Kidney glomerular epithelial cell (primary cell): ENCODE measurements at places on chromosomes 11 and 22.

DNA sequence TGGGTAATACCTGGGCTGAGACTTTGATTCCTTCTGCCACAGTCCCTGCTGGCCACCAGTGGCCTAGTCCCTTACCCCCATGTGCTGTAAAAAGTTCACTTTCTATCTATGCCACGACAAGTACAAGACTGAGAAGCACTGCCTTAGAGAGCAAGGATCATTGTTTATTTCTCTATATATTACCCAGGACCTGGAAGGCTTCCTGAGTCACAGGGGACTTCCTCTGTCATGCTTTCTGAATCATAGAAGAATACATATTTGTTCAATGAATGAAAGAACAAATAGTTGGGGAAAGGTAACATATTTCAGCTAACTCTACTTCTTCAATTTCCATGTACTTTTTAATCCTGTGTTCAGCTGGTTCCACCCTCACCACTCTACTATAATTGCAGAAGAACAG, 5.5 kb upstream of the SYT9 start:
- DNase-seq = no peak

- no peak for DNase-seq
Measured at GRCh38 chr11:77542296-77542695, 47.5 kb upstream of the AQP11 start.

GRCh38 chr11:111933872-111934271, 3.3 kb upstream of the DIXDC1 start:
- no peak for DNase-seq

DNA sequence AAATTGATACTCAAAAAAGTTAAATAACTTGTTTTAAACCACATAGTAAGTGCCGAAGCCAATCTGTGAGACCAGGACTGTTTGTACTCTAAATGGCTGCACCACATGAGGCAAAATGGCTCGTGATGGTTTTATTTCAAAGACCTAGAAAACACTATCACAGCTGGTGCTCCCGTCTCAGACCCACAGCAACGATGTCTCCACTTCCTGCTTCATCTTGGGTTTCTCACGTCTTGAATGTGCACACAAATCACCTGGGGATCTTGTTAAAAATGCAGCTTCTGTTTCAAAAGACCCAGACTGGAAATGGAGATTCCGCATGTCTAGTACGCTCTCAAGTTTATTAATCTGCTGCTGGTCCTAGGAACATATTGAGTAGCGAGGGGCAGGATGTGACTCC, 1.2 kb downstream of the CD3E start:
- DNase-seq = no peak

GRCh38 chr22:30825711-30826505, 131.2 kb downstream of the OSBP2 start:
- no peak for DNase-seq

- no peak for DNase-seq
Measured at GRCh38 chr22:47332246-47332980, 570.0 kb downstream of the TBC1D22A start.

GRCh38 chr11:100793525-100793924, 106.4 kb downstream of the ARHGAP42 start:
- no peak for DNase-seq

- DNase-seq = no peak
Measured at GRCh38 chr22:50600967-50601668, 525 bp downstream of the MAPK8IP2 start.

DNA sequence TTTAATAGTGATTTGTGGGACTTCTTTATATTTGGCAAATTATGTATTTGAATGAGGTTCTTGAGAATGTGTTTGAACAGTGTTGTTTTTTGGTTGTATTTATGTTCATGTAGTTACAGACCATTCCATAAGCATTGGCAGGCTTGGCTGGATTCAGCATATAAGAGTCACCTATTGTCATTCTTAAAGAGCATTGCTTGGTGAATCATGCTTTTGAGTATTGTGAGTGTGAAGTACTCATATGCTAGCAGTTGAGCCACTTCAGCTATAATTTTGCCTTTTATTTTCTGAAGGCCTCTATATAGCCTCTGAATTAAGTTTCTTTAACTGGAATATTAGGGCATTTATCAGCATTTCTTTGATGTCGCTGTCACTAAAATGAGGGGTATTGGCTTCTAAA, 110.0 kb upstream of the GAL start:
- no peak for DNase-seq

- DNase-seq = no peak
Measured at GRCh38 chr11:33262011-33262645, 4.9 kb downstream of the HIPK3 start.

DNA sequence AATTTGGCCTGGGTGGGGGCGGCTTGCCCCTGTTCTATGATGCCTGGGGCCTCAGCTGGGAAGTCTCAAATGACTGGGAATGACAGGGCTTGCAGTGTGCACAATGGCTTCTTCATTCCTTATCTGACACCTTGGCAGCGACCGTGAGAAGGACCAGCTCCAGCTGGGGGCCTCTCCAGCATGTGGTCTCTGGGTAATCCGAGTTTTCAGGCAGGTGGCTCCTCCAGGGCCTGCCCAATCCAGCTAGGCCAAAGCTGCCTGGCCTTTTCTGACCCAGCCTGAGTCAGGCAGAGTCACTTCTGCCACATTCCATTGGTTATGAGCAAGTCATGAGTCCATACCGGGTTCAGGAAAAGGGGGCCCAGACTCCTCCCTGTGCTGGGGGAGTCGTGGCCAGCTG, 646.0 kb downstream of the OPCML start:
- no peak for DNase-seq

DNA sequence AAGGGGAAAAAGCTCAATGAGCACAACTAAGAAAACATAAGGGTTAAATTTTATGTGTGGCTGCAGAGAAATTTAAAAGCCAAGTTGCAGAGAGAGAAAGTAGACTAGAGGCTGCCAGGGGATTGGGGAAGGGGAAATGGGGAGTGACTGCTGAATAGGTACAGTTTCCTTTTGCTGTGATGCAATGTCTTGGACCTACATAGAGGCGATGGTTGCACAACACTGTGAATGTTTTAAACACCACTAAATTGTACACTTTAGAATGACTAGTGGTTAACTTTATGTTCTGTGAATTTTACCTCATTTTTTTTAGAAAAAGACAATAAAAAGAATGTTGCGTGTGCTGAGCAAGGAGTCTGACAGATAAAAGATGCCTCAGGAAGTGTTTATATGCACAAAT, 36.5 kb downstream of the TENM4 start:
- no peak for DNase-seq

DNA sequence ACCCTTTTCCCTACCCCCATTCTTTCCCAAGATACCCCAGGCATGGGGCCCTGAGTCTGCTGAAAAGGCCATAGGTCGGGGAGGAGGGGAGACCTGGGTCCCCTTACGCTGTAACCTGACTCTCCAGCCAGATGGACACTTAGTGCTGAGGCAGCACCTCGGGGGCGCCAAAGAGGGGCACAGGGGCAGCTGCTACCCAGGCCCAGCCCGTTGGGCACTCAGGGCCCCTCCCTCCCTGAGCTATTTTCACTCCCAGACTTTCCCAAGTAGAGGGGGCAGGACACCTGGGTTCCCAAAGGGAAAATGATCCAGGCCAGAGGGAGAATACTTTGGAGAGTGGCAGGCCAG, 933 bp downstream of the ACTN3 start:
- DNase-seq = no peak

DNA sequence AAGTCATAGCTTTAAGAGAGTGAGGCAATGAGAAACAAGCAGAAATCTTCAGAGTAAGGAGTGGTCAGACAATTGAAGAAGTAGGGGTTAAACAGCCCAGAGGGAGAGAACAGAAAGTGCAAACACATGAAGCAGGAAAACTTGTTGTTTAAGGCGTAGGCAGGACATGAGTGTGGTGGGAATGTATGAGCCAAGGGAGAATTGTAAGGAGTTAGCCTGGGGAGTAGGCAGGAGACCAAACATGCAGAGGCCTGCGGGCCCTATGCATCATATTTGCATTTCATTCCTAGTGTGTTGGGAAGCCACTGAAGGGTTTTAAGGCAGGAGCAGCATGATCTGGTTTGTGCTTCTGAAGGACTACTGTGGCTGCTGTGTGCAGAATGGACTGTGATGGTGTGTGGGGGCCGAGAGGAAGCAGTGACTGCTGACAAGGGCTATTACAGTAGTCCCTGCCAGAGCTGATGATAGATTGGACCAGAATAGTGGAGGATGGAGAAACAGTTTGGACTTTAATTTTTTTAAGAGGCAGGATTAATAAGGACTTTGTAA, 179.9 kb upstream of the C11orf87 start:
- no peak for DNase-seq

GRCh38 chr11:116239247-116239646, 533.5 kb downstream of the BUD13 start:
- no peak for DNase-seq

DNA sequence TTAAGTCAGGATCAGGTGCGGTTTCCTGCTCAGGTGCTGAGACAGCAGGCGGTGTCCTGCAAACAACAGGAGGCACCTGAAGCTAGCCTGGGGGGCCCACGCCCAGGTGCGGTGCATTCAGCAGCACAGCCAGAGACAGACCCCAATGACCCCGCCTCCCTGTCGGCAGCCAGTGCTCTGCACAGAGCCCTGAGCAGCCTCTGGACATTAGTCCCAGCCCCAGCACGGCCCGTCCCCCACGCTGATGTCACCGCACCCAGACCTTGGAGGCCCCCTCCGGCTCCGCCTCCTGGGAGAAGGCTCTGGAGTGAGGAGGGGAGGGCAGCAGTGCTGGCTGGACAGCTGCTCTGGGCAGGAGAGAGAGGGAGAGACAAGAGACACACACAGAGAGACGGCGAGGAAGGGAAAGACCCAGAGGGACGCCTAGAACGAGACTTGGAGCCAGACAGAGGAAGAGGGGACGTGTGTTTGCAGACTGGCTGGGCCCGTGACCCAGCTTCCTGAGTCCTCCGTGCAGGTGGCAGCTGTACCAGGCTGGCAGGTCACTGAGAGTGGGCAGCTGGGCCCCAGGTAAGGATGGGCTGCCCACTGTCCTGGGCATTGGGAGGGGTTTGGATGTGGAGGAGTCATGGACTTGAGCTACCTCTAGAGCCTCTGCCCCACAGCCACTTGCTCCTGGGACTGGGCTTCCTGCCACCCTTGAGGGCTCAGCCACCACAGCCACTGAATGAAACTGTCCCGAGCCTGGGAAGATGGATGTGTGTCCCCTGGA, at the start of gene MYO7A:
TSS of gene MYO7A (plus strand) at position 327 of the 772 bp plus-strand sequence. CDS start 2,389 bp downstream, outside the sequence.
- no peak for DNase-seq

GRCh38 chr11:45278714-45279113, 7.4 kb downstream of the SYT13 start:
- DNase-seq = no peak

- no peak for DNase-seq
Measured at GRCh38 chr11:16771350-16772140, 33.1 kb downstream of the C11orf58 start.

DNA sequence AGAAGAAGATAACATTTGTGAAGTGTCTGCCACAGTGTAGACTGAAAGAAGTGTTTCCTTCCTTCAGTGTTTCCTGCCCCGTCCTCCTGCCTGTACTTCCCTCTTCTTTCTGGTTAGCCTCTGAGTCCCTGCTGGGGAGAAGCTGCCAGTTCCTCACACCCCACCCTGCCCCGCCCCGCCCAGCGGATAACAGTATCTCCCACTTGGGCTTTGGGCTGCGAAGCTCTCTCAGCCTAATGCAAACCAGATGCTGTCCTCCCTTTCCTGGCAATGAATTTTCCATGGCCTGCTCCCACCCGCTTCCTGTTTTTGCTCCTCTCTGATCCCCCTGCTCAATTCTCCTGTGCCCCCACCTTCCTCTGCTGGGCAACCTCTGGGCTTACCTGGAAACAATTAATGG, 5.2 kb upstream of the RAB3IL1 start:
- no peak for DNase-seq

DNA sequence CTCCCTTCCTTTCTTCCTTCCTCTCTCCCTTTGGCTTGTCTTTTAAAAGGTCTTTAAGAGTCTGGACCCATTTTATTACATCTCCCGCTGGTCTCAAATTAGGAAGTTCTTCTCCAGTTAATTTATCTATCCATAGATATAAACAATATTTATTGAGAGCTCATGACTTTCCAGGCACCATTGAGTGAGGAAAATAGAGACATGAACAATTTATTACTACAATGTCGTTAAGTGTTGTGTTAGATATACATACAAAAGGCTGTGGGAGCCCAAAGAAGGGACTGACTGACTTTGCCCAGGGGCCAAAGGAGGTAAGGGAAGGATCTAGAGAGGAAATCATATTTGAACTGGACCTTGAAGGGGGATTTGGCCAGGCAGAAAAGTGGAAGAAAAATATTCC, 51.6 kb upstream of the DEUP1 start:
- no peak for DNase-seq

DNA sequence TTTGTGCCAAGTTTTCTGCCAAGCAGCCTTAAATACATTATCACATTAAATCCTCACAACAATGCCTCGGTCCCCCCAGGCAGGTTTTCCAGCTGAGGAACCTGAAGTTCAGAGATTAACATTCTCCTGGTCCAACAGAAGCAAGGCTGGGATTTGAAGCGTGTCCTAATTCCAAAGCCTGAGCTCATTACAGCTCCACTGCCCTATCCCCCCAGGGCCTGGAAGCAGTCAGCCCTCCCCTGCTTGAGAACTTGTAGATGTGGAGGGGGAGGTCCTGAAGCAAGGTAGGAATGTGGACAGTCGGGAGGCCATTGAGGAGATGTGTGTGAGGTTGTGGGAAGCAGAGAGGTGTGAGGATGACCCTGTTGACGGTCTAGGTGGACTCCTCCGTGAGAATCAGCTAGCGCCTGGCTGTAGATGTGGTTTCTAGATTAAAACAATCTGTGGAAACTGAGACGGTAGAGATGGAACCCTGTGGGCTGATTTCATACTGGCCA, 8.1 kb downstream of the GRAMD1B start:
- DNase-seq = no peak

GRCh38 chr11:70768346-70769095, 370.2 kb downstream of the CTTN start:
- DNase-seq = no peak

GRCh38 chr11:69664901-69665300, 10.3 kb downstream of the LTO1 start:
- no peak for DNase-seq

DNA sequence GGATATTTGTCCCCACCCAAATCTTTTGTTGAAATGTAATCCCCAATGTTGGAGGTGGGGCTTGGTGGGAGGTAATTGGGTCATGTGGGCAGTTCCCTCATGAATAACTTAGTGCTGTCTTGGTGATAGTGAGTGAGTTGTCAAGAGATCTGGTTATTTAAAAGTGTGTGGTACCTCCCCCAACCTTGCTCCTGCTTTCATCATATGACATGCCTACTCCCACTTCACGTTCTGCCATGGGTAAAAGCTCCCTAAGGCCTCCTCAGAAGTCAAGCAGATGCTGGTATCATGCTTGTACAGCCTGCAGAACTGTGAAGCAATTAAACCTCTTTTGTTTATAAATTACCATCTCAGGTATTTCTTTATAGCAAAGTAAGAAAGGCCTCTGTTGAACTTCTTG, 30.6 kb downstream of the AAMDC start:
- no peak for DNase-seq

- no peak for DNase-seq
Measured at GRCh38 chr11:121670805-121671282, 218.1 kb upstream of the SORL1-AS1 start.

GRCh38 chr22:21807544-21808529, 59.6 kb downstream of the MAPK1 start:
- DNase-seq = no peak

DNA sequence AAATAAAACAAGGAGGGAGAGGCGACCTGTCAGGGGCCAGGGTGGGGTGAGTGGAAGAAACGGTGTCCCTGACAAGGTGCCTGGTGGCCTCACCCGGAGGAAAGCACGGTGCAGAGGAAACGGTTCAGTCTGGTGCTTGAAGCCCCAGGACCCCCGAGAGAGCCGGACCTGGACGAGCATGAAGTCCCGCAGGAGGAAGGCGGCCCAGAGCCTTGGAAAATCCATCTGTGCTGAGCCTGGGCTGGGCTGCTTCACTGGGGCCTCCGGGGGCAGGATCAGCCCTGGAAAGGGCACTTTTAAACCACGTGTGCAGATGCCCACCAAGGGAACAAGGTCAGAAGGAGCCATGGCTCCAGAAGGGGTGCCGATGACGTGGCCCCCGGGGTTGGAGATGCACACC, 467.3 kb downstream of the OPCML start:
- DNase-seq = no peak
